ENCODE measurements at places on chromosomes 5 and 9.
A peak's percentile ranks its signal among the peaks of the same experiment; 100 is the strongest.

GRCh38 chr9:75712700-75713099 lies 177.8 kb upstream of the PCSK5 start:
- no peak for DNase-seq

DNA sequence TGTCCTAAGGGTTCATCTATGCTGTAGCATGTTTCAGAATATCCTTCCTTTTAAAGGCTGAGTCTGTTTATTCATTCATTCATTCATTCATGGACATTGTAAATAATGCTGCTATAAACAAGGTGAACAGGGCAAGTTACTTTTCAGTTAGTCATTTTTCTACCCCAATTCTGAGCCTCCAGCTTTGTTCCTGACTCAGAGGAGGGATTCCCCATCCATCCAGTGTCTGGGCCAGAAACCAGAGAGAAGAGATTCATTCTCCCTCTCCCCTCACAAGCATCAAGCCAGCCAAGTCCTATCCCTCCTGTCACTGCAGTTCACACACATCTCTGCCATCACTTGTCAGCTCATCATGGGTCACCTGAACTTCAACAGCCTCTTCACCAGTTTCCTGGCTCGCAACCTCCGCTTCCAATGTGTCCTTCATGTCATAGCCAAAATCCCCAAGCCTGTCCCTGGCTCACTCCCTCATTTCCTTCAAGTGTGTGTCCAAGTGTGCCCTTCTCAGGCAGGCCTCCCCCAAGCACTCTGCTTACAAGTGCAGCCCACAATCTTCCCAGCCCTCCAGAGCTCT lies 203.0 kb downstream of the TTLL11 start:
- no peak for DNase-seq

GRCh38 chr9:73234008-73234360 lies 82.3 kb downstream of the ANXA1 start:
- peak; percentile 54 for DNase-seq

DNA sequence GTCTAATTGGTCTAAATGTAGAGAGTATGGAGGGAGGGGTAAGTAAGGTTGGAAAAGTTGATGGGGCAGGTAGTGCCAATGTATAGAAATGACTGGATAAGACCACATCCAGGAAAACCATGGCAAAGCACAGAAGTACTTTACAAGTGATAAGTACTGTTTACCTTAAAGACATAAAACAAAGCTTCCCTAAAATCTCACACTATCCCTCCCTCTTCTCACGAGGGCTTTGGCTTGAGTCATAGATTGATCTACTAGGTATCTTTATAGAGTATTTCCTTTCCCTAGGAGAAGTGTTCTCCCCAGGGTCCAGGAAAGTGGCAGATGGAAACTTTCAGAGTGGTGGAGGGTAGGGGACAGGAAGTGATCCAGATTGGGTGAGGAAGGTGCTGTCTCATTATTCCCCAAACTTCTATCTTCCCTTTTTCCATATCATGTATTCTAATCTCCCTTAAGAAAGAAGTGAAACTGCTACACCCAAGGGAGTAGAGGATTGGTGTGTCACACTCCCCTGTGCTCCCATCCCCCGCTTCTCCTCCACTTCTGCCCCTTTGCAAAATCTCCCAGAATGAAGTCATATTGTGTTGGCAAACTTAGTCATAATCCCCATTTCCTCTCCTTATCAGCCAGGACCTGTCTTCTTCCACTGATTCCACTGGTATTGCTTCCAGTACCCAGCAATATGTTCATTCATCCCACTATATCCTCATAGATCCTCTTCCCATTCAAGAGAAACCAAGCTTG lies 14.6 kb downstream of the IL33 start:
- peak; percentile 14 for DNase-seq

DNA sequence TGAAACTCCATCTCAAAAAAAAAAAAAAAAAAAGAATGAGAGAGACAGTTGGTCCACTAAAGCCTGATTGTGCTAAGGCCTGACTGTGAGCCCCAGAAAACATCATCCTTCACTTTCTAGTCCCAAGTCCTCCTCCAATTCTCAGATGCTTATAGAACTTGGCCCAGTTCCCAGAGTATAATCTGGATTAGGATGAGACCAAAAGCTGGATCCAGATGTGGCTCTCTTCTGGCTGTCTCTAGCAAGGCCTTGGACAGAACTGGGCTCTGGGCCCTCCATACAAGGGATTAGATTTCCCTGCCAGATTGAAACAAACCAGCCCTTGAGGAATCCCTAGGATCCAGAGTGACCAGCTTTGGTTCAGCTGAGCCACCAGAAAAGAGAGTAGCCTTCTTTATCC lies 98.4 kb upstream of the ZNF366 start:
- DNase-seq: no peak

GRCh38 chr9:4389755-4390154 lies 89.9 kb upstream of the GLIS3 start:
- no peak for DNase-seq

- peak; percentile 67 for DNase-seq
Measured at GRCh38 chr5:157917899-157918809, 59.2 kb upstream of the CLINT1 start.

GRCh38 chr9:98031169-98031568 lies 25.4 kb upstream of the NANS start:
- no peak for DNase-seq
